ENCODE measurements at places on chromosomes 2 and 18.

GRCh38 chr2:118987886-118988285, 45.9 kb downstream of the MARCO start:
- DNase-seq: no peak

GRCh38 chr2:70939001-70939838, 3.5 kb downstream of the ATP6V1B1 start:
- no peak for DNase-seq

- DNase-seq: no peak
Observed at GRCh38 chr2:43217228-43218154, 8.9 kb downstream of the ZFP36L2 start.

GRCh38 chr2:181861379-181861778, 30.2 kb upstream of the ITPRID2 start:
- DNase-seq: no peak

DNA sequence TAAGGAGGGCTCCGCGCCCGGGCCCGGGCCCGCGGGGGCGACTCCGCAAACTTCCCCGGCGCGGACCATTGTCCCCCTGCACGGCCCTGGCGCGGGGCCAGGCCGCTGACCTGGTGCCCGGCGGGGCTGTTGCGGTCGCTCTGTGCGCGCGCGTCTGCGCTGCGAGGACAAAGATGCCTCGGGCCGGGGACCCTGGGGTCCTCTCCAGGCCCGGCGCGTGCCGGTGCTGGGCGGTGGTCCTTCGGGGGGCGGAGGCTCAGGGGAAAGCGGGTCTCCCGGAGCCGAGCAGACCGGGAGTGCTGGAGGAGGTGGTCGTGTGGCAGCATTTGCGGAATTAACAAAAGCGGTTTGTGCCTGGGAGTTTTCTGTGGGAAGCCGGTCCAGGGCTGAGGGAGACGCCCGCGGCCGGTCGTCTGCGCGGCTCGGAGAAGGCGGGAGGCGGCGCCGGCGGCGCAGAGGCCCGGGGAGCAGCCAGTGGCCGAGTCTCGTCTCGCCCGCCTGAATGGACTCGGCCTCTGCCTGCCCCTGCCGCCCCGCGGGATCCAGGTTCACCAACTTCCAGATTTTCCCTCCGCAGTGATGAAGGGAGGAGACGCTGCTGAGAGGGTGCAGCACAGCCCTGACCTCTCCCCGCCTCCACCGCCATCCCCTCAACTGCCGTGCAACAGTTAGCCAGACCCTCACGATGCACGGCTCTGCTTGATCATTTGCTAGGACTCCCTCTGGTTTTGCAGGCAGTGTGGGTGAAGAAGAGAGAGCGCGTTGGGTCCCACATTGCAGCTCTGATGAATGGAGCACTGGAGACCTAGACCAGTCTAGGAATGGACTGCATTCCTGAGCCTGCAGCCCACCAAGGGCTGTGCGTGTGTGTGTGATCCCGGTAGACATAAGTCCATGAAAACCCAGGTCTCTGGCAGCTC, 705 bp downstream of the EFR3B start:
- peak; percentile 34 for DNase-seq

GRCh38 chr2:84639751-84640150, 123.5 kb downstream of the DNAH6 start:
- DNase-seq: no peak

DNA sequence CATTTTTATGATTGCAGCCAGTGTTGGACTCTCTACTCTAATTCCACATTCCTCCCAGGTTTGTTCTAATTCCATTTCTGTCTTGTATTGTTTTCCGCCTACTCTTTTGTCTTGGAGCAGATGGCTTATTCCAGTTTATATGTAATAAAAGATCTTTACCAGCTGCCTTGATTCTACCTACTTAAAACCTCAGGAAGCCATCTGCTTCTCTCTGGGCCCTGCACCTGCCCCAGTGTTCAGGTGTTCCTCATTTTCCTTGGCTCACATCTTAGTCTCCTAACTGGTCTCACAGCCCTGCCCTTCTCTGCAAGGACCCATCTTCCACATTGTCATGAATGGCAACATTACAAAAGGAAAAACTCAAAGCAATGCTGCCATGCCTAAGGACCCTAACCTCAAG, 21.0 kb upstream of the IL37 start:
- no peak for DNase-seq

- DNase-seq: no peak
Observed at GRCh38 chr2:129731907-129732629, 247.4 kb upstream of the RAB6C start.

GRCh38 chr18:3454365-3455089, 4.6 kb downstream of the TGIF1 start:
- DNase-seq: peak; percentile 63

DNA sequence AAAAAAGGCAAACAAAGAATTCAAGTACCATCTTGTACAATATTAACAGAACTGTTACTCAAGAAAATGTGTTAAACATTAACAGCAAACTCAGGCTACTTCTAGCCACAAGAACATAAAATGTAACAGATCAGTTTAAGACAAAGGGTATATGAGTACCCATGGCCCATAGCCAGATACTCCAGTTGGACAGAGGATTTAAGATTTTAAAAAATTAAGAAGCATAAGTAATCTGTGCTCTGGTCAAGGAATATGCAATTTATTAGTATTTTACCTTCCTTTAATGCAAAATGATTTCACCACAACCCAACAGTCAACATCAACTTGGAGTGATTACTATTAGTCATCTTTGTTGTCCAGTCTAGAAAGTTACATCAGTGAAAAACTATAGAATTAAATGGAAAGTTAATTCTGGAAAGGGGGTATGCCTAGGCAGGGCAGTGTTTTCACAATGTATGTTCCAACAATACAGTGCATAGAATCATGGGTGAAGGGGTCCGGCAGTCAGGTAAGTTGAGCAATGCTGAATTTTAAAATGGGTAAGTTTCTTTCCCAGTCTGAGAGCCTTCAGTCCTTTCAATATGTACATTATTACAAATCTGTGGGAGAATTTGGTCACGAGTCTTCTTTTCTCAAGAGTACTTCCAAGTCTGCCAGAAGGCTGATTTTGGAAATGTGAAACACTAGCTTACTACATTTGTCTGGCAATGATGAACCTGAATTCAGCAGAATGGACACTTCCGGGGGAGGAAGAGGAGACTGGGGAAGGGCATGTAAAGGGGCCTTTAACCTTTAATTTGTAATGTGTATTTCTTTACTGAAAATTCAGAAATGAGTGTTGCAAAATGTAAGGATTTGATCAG, 34.5 kb downstream of the SFT2D3 start:
- no peak for DNase-seq

DNA sequence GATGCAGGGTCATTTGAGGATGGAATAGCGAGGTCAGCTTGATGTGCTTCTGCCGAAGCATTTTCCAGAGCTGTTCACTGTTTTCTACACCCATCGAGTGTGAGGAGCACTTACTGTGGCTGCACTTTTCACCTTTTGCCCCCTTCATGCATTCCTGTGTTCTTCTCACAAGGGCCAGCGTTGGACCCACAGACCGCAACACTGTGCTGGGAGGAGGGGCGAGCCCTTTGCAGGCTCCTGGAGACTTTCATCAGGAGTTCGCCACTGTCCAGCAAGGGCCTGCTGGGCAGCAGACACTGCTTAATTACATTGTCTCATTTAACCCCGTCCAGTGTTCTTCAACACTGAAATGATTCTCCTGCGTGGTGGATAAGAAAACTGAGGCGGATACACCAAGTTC, 29.9 kb downstream of the CYP26B1 start:
- DNase-seq: no peak

DNA sequence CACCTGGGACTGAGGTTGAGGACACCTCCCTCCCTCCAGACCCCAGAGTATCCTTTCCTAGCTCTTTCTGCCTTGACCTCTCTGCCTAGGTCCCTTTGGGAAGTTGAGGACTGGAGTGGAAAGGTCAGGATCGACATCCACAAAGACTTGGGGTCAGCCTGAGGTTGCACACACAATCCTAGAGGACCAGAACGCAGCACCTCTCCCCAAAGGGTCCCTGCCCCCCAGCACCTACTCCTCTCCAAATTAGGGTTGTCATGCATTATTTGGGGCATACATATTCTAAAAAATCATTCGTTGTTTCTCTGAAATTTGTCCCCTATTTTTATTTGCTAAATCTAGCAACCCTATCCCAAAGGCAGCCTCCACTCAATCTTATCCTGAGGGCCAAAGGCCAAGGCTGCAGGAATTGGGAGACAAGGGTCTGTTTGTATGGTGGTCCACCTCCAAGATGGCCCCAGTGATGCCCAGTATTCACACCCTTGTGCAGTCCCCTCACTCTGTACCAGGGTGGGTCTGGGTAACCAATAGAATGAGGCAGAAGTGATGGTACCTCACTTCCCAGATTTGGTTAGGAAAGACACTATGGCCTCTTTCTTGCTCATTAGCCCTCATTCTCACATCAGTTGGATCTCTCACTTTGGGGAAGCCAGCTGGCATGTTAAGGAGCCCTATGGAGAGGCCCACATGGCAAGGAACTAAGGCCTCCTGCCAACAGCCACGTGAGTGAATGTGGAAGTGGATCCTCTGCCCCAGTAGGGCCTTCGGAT, 3.5 kb upstream of the CHRNG start:
- DNase-seq: no peak

DNA sequence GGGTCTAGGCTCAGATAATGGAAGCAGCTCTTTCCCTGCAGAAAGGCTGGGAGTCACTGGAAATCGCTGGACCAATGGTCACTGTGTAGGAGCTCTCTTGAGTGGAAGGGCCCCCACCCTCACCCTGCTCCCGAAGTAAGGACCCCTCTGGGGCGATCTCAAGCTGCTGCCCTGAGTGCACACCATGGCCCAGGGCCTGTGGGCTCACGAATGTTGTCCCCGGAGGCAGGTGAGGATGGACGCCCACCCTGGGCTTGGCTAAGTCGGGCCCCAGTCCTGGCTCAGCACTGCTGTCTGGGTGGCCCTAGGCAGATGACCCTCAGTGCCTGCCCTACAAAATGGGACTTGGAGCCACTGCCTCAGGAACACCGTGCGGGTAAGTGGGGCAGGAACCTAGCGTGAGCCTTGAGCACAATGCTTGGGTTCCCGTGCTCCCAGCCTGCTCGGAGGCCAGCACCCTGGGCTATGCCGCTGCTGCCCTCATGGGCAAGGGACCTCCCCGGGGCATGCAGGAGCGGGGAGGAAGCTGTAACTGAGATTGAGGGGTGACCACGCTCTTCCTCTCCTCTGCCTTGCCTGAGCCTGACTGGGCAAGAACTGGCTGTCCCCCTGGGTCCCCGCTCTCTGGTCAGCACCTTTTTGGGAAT, 3.7 kb downstream of the D2HGDH start:
- DNase-seq: no peak

GRCh38 chr2:170573671-170574070, 141.5 kb upstream of the SP5 start:
- peak; percentile 57 for DNase-seq

- DNase-seq: no peak
Observed at GRCh38 chr2:226720948-226721347, 78.7 kb downstream of the IRS1 start.

- peak; percentile 35 for DNase-seq
Observed at GRCh38 chr2:237025090-237025865, 60.4 kb upstream of the COPS8 start.

DNA sequence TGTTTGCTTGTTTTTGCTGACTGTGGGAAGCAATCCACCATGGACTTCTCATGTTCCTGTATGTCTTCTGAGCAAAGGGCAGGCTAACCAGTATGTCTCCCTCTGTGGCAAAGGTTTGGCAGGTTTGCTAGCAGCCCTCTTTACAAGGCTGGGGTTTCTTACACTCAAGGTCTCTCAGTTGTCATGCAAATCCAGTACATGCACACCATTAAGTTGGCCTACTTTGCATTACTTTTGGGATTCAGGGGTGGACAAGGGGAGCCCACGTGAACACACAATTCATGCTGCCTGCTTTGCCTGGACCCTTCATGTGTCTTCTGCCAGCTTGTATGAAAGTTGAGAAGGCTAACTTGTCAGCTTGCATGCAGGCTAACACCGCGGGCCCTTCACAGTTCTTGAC, 134.9 kb downstream of the LRRTM4 start:
- DNase-seq: no peak

DNA sequence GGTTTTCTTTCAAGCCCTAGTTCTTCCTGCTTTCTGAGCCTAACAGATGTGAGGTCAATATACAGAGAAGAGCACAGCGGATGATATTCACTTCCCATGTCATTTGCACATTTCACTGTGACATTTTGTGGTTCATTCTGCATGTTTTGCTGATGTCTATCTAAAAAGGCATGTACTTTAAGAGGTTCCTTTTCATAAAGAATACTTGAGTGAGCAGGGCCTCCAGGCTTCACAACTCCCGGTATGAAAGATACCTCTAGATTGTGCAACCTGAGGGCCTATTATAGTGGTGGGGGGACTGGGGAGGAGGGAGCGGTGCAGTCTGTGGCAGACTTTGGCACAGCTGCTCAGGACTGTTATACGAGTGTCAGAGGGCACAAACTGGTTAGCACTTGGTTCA, 54.6 kb downstream of the CPO start:
- DNase-seq: no peak

GRCh38 chr18:24153397-24153796, 14.5 kb downstream of the CABYR start:
- no peak for DNase-seq

GRCh38 chr2:30191819-30192271, 39.5 kb upstream of the LBH start:
- DNase-seq: no peak

GRCh38 chr2:31287654-31288053, 53.7 kb downstream of the EHD3 start:
- DNase-seq: no peak

GRCh38 chr2:48209214-48209885, 303.1 kb upstream of the FBXO11 start:
- no peak for DNase-seq

DNA sequence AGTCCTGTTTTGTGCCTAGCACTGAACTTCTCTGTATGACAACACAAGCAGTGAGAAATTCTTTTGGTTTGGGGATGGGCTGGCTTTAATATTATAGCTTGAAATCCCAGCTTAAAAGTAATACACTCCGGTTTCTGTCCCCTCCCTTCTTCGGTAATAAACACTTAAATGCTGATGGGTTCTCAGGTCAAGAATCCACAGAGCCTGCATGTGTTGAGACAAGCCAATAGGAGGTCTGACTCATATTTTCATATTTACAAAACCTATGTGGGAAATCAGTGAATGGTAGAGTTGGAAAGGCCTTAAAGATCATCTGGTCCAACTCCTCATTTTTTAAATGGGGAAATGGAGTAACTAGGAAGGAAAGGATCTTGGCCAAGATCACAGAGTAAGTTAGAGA, 47.5 kb downstream of the VSNL1 start:
- DNase-seq: no peak

GRCh38 chr2:113228351-113228750, 50.4 kb downstream of the PAX8 start:
- no peak for DNase-seq

- peak; percentile 45 for DNase-seq
Observed at GRCh38 chr2:95023222-95023597, 2.3 kb upstream of the MAL start.

All from HuH-7 (cell line).